ENCODE measurements at places on chromosomes 2 and 18.

- no peak for DNase-seq
Observed at GRCh38 chr2:28430788-28431418, 38.2 kb downstream of the FOSL2 start.

DNA sequence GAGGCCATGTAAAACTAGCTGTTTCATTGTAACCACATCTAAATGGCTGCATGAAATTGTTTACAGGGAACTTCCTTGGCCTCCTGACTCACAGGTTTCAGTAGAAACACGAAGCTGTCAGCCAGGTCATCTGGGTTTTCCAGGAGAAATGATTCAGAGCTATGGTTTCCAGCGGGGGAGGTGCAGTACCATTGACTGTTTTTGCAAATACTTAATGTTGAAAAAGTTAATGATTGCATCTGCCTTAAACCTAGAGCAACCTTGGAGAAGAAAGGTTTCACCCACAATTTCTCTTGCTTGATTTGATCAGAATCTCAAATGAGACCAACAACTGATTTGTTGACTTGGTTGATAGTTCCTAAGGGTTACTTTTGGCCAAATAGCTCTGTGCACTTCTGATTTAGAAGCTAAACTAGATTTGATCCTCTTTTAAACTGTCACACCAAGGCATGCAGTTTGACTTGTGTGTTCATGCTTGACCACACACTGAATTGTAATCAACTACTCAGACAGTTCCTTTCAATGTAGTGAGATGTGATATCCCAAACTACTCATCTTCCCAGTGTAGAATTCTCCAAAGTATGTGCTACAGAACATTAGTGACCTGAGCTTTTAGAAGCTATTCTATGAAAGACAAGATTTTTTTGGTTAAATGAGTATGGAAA is 193.5 kb upstream of the CHST9 start:
- no peak for DNase-seq

DNA sequence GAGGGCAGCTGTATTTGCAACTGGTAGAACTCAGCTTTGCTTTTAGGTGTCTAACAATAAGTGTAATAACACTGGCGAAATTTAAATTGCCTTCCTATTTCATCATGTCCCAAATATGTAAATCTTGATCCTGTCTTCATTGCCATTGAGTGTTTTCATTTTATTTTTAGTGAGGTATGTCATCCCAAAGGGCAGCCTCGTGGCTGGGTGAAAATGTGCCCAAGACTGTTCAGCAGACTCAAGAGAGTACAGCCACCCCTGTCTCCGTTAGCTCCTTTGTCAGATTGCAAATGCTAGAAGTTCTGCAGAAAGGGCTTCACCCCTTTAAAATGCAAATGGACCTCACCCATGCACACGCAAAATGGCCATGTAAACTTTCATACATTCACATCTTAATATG is 278.8 kb downstream of the RND3 start:
- DNase-seq = no peak

DNA sequence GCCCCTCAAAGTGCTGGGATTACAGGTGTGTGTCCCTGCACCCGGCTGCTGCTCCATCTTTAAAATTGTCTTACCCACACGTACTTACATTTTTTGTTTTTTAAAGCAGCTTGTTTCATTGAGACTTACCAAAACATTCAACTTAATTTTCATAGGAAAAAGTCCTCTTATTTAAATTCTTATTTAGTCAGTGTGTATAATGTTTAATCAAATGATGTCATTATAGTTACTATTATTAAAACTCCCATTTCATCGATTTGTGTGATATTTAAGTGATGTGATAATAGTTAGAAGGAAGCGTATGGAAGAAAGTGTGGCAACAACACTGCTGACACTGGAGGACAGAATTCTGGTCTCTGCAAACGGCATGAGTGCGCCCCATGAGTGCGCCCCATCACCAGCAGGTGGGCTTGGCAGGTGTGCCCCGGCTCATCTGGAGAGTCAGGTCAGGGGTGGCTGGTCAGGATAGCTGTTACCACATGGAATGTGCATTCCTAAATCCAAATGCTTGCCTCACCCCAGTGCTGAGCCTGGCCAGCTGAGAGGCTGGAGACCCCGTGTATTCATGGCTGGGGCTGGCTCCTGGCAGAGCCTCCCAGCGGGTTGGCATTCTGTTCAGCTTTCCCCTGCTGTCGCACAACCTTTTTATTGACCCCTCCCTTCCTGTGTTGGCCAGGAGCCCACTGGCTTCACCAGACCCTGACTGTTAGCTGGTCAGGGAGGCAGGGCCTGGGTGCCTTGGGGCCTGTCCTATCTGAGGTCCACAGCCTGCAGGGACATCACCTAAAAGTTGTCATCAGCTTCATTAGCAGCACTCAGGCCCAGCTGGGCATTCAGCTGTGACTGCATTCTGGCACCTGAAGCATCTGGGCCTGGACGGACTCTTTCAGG is 79.7 kb downstream of the AGAP1 start:
- DNase-seq = no peak

DNA sequence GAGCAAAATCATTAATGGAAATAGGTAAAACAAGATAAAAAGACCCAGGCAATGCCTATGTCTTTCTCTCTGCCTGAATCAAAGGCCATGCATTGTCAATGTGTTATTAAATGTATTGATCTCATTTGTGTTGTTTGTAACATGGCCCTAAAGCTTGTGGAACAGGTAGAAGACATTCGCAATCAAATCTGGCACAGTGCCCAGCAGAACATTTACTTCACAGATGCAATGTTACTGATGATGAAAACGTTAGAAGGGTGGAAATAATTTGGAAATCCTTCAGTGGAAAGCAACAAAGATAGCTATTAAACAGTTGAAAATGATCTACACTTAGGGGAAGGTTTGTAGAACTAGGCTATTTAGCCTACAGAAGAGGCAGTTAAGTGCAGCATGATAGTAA is 368.2 kb downstream of the EPHA4 start:
- no peak for DNase-seq

DNA sequence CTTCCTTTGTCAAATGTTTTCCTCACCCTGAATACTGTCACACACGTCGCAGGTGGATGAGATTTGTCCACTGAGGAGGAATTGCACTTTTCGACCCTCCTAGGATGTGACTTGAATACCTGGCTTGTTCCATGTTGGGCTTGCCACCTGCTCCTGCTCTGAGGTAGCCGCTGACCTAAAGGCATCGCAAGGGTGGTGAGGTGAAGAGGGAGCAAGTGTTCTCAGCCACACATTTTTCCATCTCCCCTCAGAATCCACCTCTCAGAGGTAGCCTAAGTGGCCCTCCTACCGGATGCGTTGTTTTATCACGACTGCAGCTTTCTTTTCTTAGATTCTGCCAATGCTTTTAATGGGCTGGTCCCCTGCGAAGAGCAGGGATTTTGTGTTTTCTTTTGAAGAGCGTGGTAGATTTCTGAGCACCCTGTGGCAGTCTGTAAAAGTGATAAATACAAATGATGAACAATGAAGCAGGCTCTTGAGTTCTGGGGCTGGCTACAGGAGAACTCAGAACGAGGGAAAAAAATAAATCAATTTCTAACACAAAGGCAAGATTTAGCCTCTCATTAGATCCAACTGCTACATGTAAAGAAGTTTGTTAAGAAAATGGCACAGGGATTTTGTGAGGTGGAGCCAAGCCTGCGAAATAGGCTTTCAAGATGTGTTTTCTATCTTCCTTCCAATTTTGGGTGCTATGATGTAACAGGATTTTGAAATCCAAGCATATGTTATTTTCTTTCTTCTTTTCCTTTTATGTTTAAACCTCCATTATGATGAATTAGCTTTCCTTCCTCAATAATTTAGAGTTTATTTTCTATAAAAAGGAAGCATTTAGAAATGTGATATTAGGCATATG is 386.7 kb downstream of the TGIF1 start:
- DNase-seq = no peak

GRCh38 chr2:85288244-85288725 is 39.5 kb downstream of the TGOLN2 start:
- no peak for DNase-seq

DNA sequence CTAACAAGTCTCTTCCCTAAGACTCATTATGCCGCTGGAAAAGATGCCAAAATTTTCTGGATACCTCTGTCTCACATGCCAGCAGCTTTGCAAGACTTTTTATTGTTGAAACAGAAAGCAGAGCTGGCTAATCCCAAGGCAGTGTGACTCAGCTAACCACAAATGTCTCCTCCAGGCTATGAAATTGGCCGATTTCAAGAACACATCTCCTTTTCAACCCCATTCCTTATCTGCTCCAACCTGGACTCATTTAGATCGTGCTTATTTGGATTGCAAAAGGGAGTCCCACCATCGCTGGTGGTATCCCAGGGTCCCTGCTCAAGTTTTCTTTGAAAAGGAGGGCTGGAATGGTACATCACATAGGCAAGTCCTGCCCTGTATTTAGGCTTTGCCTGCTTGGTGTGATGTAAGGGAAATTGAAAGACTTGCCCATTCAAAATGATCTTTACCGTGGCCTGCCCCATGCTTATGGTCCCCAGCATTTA is 26.3 kb downstream of the DHRS9 start:
- DNase-seq = no peak

GRCh38 chr2:215756346-215756730 is 257.0 kb downstream of the MREG start:
- no peak for DNase-seq

DNA sequence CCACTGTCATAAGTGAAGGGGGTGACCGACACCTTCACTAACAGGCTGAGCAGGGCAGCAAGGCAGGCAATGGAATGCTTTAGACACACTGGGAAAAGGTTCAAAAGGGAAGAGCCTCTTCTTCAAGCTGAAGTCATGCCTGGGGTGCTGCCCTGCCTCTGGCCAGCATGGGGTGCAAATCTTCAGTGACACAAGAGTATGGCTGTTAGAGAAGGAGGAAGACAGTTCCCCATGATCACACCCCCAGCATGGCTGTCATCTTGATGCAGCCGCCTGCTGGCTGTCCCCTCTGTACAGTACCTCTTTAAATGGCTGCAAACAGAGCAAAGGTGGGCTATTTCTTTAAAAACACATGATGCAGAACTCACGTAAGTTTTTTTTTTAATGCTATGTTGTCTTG is 71.9 kb downstream of the INPP4A start:
- no peak for DNase-seq

GRCh38 chr2:8611700-8612099 is 70.2 kb upstream of the ID2 start:
- no peak for DNase-seq

DNA sequence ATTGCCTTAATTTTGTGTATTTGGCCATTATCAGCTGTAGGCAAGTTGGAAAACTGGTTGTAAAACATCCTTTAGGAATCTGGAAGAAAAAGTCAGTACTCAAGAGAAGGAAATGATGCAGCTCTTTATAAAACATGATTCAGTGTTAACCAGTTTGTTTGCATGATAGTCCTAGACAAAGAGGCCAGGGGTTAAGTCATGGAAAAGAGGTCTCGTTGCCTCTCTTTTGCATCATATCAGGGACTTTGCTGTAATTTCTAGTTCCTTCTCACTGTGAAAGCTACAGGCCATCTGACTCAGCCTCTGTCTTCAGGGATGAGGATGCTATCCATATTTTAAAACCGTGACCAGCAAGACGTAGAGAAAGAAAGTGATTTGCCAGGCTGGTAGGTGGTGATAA is 38.0 kb downstream of the NPAS2 start:
- DNase-seq = no peak

DNA sequence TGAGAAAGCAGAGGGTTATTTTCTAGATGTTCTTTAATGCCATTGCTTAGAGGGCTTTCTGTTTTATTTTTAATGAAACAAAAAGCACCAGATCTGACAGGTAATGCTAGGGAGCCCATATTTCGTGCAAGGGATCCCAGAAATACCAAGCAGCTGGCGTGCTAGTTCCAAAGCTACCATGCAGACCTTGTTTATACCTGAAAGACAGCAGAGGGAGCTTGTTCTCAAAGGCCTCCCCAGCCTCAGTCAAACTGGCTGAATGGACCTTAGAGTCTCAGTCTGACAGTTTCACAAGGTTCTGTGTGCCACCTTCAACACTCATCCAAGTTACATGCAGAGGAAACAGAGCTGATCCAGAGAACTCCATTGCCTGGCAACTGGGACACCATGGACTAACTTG is 48.6 kb downstream of the GALNT14 start:
- DNase-seq = no peak

GRCh38 chr2:21381421-21381820 is 257.7 kb downstream of the TDRD15 start:
- no peak for DNase-seq

- DNase-seq = no peak
Observed at GRCh38 chr2:46824611-46825010, 91.0 kb downstream of the MCFD2 start.

- DNase-seq = no peak
Observed at GRCh38 chr18:12326711-12327460, 18.8 kb downstream of the TUBB6 start.

All from cortex of kidney (tissue), 1 donor.